ENCODE measurements at places on chromosomes 13 and 19.

- no peak for DNase-seq
These were observed 319.3 kb downstream of the TDRD3 start for GRCh38 chr13:60716313-60716712.

GRCh38 chr13:45396533-45397095, 21.6 kb downstream of the SLC25A30 start:
- no peak for DNase-seq

DNA sequence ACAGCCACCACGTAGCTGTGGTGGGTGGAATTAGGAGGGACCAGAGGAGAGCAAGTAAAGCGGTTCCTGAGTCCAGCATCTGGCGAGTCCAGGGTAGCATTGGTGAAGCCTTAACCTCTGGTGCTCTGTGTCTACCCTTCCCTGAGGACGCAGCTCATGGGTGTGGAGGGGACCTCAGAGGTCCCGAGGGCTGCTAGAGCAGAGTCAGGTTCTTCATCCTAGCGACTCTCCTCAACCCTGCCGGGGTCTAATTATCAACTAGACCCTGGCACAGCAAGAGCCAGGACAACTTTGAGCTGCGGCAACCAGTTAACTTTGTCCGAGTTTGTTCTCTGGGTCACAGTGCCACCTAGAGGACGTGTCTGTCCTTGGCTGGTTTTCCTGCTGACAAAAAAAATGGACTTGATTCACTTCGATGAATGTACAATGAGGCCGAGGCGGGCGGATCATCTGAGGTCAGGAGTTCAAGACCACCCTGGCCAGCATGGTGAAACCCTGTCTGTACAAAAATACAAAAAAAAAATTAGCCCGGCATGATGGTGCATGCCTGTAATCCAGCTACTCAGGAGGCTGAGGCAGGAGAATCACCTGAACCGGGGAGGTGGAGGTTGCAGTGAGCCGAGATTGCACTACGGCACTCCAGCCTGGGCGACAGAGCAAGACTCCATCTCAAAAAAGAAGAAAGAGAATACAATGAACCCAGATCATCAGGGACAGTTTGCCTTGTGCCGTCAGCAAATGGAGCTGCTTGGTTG, 25.0 kb downstream of the TSSK6 start:
- peak; percentile 81 for DNase-seq

GRCh38 chr13:101915331-101915730, 462.9 kb downstream of the ITGBL1 start:
- DNase-seq, result no peak

- no peak for DNase-seq
These were observed 81.9 kb downstream of the FLT1 start for GRCh38 chr13:28412981-28413380.

DNA sequence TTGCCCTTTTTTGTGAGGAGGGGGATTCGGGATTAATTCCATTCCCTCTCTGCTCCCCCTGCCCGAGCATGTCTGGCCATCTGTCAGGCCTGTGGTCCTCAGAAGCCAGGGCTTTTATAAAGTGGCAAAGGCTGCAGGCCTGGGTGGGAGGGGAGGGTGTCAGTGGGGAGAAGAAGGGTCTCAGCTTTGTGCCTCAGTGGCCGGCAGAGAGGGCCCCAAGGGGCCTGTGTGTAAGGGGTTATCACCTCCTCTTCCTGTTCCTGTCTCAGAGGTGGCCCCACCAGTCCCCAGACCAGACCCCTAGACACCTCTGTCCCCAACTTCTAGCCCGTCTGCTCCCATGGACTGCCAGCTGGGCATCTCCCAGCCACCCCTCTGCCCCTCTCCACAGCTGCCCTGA, 3.4 kb upstream of the NUMBL start:
- DNase-seq, result no peak

- DNase-seq, result no peak
These were observed 45.0 kb upstream of the RNF113B start for GRCh38 chr13:98222081-98222554.

DNA sequence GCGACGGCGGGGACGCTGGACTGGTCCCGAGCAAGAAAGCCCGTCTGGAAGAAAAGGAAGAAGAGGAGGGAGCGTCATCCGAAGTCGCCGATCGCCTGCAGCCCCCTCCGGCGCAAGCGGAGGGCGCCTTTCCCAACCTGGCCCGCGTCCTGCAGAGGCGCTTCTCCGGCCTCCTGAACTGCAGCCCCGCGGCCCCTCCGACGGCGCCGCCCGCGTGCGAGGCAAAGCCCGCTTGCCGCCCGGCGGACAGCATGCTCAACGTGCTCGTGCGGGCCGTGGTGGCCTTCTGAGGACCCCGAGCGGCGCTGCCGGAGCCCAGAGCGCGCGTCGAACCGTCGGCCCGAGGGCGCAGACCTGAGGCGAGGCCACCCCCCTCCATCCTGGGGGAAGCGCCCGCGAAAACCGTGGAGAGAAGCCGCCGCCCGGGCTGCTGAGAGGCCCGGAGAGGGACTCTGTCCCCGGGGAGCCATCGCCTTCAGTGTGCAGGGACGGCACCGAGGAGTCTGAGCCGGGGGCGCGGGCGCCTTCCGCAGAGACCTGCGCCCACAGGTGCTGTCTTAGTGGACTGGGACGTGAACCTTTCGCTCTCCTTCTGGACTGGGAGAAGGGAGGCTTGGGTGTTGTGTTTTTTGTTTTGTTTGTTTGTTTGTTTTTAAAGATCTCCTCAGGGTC, 3.5 kb downstream of the IER2 start:
- DNase-seq, result peak; percentile 30

- no peak for DNase-seq
These were observed 23.0 kb upstream of the NDFIP2 start for GRCh38 chr13:79457948-79458347.

GRCh38 chr13:102103469-102103868, 298.4 kb downstream of the FGF14 start:
- no peak for DNase-seq

DNA sequence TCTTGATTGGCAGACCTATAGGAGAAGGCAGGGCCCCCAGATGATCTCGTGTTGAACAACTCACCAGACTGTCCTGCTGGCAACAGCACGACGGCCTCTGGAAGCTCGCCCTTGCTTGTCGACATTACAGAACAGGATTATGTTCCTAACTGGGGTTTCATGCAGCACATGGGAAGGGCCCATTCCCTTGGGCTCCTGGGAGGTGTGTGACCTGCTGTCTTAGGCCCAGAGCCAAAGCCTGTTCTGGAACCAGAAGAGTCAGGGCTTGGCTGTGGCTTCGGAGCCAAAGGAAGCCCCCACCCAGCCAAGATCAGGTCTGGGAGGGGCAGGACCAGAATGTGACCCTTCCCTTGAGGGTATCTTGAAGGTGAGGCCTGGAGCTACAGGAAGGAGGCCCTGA, 36.9 kb downstream of the RGCC start:
- DNase-seq, result no peak

DNA sequence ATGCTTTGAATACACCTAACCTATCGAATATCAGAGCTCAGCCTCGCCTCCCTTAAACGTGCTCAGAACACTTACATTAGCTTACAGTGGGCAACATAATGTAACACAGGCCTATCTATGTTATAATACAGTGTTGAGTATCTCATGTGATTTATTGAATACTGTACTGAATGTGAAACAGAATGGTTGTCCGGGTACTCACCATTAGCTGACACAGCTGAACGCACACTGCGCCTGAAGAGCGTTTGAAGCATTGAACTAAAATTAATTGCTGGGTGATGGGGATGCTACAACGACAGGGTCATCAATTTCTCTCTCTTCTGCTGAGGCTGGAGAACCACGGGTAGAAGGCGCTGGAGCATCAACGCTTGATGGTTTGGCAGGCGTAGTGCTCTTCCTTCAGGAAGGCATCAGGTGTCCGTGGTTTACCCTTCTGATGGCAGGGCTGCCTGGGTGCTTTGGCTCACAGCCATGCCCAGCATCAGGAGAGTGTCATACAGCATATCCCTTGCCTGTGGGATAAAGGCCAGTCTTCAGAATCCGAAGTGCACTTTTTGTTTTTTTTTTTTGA, 46.9 kb upstream of the UBE2L5 start:
- DNase-seq, result no peak

DNA sequence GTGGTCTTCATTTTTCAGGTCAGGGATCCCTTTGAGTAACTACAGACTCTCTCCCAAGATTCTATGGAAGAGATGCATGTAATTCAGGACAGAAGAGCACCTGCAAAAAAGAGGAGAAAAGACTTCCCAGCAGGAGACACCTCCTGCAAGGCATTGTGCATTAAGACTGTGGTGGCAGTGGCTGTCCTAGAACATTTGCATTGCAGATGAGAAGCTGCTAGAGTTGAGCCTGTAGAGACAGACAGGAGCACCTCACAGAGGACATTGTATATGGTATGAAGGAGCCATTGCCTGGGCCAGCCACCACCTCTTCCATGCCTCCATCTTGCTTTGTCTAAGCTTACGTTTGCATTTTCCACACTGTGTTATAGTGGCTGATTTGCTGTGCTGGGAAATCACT, 11.2 kb upstream of the MYO16 start:
- no peak for DNase-seq

DNA sequence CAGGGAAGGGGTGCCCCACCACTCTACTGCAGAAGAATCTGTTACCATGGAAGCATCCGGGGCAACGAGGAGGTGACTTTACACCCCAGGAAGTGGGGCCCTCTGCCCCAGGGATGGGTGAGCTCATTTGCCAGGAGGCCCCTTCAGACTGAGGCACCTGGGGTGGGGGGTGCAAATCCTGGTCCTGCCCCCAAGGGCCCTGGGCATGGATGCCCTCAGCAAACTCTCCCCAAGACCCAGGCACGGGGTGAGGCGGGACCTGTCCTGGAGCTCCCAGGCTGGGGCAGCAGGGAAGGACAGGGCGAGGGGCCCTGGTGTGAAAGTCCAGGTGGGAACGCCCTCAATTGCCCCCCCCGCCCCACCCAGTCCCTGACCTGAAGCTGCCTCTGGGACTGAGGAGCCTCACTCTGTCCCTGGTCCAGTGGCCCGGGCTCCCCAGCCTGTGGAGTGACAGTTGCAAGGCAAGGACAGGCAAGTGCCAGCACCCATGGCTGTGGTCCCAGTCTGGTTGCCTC, 52.5 kb downstream of the C1QTNF9 start:
- DNase-seq, result no peak

DNA sequence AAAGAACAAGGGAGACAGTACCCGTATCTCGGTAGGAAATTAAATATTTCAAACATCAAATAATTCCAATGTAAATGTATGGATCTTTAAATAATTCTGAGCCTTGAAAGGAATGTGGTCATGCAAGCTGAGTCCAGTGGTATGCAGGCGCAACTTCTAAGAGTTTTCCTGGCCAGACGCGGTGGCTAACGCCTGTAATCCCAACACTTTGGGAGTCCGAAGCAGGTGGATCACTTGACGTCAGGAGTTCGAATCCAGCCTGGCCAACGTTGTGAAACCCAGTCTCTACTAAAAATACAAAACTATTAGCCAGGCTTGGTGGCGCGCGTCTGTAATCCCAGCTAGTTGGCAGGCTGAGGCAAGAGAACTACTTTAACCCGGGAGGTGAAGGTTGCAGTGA, 1.1 kb upstream of the ZNF845 start:
- no peak for DNase-seq

- DNase-seq, result no peak
These were observed 26.1 kb upstream of the EID2 start for GRCh38 chr19:39566064-39566463.
